PC-9 (cell line): ENCODE measurements at places on chromosomes 13 and 19.

DNA sequence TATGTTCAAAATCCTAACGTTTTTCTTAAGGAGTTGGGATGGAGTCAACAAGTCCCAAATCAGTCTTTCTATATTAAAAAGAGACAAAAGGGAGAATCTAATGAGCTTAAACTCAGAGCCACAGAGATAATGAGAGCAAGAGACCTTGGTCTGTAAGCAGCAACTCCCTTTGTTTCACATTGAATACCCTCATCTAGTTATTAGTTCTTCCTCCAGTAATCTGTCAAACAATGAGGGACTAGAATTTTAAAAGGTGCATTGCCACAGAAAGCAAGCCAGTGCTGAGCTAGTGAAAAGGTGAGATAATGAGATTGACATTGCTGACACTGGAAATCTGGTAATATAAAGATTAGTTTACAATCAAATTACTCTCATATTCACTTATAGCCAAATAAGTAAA lies 718.6 kb downstream of the DACH1 start:
- DNase-seq = no peak

GRCh38 chr13:101511766-101512165 lies 59.3 kb downstream of the ITGBL1 start:
- no peak for DNase-seq

DNA sequence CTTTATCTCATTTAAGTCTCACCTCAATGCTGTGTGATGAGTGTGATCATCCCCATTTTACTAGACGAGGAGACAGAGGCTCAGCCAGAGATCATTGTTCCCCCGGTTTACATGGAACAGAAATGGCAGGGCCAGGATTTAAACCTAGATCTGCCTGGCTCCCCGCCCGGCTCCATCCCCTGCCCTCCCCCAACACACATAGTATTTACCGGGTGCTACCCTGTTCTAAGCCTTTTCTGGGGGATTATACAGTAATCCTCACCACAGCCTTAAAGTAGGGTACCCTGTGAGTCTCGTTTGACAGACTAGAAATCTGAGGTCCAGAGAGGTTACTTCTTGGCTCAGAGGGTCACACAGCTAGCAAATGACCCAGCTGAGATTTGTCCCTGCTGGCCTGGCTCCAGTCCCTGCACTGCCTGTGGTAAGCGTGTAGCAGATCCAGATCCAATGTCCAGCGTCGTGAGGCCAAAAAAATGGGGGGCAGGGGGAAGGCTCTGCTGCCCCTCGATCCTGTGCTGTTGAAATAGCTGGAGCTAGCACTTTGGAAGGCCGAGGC lies 3.8 kb upstream of the KLC3 start:
- no peak for DNase-seq

DNA sequence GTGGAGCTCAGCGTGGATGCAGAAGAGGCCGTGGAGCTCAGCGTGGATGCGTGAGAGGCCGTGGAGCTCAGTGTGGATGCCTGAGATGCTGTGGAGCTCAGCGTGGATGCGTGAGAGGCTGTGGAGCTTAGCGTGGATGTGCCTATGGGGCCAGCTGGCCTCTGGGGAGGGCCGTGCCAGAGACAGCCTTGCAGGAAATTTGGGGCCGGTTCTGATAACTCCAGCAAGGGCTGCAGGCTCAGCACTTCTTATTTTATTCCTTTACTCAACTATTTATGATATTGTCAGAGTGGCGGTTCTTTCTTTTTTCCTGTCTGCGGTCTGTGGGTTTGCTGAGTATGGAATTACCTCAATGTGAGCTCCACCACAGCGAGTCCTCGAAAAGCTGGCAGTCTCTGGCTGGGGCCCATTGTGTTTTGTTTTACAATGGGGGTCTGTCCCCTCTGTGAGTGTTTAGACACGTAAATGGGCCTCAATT lies 17.8 kb upstream of the TMEM255B start:
- DNase-seq = no peak

DNA sequence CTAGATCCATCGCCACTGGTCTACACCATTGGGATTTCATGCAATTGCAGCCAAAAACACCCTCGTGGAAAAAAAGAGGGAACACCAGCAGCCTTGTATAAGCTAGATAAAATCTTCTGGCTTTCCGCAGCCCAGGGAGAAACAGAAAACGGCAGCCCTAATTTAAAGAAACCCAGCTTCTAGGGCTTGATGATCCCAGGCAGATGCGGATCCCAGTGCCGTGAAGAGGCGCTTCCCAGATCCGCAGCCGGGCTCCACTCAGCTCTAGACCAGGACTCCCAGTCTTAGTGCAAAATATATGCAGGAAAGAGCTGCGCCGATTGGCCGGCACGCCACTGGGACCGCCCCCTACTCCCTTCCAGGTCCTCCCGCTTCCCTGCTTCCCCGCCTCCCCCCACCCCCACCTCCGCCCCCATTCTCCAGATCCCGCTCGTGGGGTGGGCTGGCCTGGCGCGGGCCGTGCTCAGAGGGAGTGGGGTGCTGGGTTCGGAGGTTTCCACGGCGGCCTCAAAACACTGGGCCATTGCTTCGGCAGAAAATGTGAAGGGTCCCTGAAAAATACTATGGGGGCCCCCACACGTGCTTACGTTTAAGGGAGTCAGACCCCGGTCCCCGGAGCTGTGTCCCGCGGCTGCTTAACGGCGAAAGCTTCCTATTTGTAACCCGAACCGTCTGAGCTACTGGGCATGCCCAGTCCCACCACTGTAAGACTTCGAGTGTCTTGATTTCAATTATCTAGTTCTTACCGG lies 63.1 kb downstream of the SERP2 start:
- peak; percentile 73 for DNase-seq

DNA sequence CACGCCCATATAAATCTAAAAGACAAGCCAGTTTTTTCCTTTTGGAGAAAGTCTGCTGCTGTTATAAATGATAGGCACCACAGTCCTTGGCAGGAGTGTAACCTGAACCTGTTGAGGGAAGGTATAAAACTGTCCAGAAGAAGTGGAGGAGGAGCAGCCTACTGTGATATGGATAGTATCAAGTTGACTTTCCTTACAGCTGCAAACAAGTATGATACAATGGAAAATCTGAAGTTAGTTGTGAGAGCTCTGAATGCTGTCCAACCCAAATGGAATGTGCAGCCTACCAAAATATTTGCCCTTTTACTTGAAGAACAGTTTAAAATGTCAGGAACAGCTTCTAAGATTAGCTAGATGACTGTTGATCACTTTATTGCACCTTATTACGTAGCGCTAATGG lies 399.6 kb downstream of the FGF14 start:
- peak; percentile 12 for DNase-seq

DNA sequence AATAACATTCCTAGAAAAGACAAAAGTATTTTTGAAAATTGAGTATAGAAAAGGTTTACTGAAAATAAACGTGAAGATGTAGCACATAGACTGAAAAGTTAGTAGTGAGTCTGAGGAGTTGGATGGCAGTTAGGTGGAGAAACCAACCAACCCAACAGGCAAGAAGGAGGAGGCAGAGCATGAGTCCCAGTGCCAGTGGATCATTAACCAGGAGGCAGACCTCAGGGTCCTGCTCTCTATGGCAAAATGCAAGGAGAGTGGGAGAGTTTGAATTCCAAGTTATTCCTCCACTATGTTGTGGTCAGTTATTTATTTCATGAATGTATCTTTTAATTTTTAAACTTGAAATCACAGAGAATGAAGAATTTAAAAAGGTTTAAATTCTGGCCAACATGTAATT lies 446.4 kb downstream of the GPC6 start:
- no peak for DNase-seq

DNA sequence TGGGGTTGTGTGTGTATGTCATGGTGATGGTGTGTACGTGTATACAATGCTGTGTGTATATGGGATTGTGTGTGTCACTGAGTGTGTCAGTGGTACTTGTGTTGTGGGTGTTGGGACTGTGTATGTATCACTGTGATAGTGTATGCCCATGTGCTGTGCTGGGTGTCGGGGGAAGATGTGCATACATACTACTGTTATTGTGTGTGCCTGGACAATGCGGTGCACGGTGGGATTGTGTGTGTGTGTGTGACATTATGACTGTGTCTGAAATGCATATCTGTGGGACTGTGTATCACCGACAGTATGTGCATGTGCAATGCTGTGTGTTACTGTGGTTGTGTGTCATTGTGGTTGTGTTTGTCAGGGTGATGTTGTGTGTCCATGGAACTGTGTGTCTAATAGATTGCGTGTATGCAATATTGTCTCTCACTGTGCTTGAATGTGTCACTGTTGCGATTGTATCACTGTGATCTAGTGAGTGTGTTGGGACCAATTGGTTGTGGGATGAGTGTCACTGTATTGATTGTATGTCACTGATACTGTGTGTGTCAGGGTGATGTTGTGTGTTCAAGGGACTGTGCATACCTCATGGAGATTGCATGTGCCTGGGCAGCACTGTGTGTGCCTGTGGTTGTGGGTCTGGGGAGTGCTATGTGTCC lies 11.0 kb upstream of the BBC3 start:
- DNase-seq = peak; percentile 46

DNA sequence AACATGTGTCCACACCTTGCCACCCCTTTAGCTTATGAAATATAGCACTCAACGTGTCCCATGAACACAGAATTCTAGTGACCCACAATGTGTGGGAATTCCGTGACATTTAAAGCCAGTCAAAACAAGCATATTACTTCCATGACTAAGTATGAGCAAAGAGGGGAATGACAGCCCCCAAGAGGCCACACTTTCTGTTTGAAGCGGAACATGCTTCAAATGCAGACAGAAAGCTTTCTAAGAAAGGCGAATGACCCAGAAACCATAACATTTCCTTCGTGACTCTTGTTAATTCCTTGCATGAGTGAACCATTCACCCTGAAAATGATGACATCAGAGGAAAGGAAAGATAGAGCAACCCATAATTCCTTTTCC lies 122.0 kb upstream of the FNDC3A start:
- no peak for DNase-seq

DNA sequence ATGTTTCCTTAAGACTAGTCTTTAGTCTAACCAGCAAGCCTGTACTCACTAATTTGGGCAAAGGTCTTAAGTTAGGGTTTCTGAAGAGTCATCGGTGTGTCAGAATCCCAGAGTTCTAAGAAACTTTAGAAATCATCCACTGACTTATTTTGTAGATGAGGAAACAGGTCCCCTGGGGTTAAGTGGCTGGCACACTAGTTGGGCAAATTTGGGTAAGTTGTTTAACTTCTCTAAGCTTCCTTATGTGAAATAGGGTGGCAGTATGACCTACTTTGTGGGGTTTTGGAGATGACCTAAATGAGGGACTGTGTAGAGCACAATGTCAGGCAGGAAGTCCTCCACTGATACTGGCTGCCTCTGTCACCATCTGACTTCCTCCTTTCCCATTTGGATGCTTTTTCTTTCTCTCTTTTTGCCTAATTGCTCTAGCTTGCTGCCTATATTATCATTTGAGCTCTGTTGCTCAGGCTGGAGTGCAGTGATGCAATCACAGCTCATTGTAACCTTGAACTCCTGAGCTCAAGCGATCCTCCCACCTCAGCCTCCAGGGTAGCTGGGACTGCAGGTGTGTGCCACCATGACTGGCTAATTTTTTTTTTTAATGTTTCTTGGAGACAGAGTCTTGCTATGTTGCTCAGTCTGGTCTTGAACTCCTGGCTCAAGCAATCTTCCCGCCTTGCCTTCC lies 2.3 kb downstream of the ADGRE3 start:
- DNase-seq = no peak

DNA sequence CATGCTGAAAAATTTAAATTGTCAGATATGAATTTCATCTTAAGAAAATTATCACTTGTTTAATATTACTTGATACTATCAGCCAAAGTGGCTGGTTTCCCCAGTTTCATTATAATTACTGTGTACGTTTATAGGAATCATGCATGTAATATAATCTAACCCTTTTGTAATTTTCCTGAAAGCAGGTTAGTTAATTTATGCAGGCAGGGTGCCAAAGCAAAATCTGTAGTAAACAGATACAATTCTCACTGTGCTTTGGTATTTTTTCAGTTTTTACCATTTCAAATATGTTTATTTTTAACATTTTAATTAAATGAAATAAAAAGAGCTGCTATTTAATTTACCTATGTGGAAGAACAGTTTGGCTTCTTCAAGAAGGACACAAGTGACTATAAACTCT lies 1227.5 kb upstream of the MIR17HG start:
- no peak for DNase-seq

GRCh38 chr13:37074703-37075102 lies 15.2 kb upstream of the SUPT20H start:
- DNase-seq = no peak

DNA sequence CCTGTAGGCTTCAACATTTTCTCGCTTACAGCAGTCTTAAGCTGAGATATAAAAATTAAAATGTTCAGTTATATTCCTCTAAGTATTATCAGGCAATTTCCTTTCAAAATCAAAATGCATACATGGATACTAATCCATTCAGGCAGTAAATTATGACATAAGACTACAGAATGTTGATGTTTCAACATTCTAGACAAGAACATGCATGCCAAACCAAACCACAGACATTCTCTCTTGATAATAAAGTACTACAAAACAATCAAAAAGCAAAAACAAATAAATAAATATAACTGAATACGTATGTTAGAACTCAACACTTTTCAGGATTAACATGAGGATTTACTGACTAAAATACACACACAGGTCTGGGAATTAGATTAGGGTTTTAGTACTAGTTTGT lies 7.7 kb downstream of the DIS3 start:
- no peak for DNase-seq

DNA sequence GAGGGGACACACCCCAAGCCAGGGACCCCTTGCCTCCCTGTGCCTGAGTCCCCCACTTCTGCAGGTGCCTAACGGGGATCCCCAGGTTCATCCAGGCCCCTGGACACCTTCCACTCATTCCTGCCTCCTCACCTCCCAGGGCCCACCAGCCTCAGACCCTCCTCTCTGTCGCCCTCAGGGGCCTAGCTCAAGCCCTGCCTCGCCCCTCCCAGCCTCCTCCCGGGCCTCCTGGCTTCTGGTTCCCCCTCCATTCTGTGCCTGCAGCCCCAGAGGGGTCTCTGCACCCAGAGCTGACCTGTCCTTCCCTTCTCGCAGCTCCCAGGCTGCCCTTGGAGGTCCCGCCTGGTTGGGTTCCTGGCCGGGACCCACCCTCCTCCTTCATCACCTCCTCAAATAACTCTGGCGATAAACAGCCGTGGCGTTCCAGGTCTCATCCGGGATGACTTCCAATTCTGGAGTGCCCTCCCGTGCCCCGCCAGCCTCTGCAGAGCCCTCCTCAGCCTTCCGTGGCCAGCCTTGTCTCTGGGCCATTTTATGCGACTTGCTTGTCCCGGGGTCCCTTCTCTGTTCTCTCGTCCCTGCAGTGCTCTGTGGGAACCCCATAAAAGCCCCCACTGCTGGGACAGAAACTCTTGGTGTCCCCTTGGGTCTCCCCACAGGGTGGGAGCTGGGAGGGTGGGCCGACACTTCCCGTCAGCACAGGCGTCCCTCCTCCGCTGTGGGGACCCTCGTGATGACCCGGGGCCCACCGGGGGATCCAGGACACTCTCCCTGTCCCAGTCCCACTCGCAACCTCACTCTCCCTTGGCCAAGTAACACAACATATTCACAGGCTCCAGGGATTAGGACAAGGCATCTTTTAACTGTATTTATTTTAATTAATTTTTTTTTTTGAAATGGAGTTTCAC lies 9.2 kb downstream of the JOSD2 start:
- no peak for DNase-seq

GRCh38 chr13:31063772-31064171 lies 97.9 kb downstream of the HSPH1 start:
- no peak for DNase-seq

- no peak for DNase-seq
These were observed 2.3 kb downstream of the KASH5 start for GRCh38 chr19:49390131-49390928.
